AML-193 (cell line): ENCODE measurements at places on chromosomes 1 and 21.

DNA sequence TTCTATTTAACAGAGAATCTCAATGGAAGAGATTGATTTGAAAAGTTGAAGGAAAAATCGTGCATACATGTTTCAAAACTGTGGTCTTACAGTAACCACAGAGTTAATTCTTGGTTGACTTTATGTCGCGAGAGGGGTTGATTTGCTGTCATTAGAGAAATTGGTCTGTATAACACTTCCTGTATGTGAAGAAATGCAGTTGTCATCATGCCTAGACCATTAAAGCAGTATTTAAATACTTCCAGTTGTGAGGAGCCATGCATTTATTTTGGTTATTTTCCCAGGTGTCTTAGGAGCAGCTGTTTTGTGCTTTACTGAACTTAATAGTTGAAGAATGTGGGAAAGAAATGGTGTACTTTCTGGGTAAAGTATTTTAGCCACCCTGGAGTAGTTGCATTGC is 76.2 kb downstream of the NFIA start:
- DNase-seq: no peak

DNA sequence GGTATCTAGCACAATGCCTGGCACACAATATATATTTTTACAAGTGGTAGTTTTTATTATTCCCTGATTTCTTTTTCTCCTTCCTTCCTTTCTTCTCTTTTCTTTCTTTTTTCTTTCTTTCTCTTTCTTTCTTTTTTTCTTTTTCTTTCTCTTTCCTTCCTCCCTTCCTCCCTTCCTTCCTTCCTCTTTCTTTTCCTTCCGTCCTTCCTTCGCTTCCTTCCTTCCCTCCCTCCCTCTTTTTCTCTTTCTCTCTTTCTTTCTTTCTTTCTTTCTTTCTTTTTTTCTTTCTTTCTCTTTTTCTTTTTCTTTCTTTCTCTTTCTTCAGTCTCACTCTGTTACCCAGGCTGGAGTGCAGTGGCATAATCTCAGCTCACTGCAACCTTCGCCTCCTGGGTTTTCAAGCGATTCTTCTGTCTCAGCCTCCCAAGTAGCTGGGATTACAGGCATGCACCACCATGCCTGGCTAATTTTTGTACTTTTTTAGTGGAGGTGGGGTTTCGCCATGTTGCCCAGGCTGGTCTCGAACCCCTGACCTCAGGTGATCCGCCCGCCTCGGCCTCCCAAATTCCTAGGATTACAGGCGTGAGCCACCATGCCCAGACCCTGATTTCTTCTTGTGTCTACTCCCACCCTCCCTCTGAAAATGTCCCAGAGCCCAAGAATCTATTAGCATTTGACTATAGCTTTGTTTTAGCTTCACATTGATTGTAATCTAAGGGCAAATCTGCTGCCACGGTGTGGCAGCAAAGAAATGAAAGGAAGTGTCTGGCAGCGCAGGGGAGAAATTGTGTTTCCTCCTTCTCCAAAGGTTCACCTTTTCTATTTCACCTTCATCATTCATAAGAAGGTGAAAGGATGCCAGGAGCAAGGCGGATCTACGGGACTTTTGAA is 19.9 kb upstream of the ABCB10 start:
- no peak for DNase-seq

DNA sequence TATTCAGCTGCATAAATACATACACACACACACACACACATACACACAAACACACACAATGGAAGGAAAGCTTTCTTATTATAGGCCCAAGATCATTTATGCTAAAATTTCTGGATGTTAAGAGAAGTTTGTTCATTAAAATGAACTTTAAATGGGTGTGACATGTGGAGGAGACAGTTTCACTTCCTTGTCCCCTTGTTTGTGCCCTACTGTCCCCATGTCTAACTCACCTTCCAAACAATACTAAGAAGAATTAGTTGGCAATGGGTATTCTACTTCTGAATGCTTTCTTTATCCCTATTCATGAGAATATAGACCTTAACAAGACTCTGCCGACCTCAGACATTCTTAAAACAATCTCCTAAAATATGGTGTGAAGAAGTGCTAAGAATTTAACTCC is 63.5 kb upstream of the NRIP1 start:
- DNase-seq: no peak

GRCh38 chr1:185786524-185786923 is 52.3 kb downstream of the HMCN1 start:
- DNase-seq: no peak

GRCh38 chr1:177341773-177342172 is 171.0 kb downstream of the BRINP2 start:
- no peak for DNase-seq

- DNase-seq: no peak
These were observed 2.5 kb upstream of the JUN start for GRCh38 chr1:58786184-58786926.

DNA sequence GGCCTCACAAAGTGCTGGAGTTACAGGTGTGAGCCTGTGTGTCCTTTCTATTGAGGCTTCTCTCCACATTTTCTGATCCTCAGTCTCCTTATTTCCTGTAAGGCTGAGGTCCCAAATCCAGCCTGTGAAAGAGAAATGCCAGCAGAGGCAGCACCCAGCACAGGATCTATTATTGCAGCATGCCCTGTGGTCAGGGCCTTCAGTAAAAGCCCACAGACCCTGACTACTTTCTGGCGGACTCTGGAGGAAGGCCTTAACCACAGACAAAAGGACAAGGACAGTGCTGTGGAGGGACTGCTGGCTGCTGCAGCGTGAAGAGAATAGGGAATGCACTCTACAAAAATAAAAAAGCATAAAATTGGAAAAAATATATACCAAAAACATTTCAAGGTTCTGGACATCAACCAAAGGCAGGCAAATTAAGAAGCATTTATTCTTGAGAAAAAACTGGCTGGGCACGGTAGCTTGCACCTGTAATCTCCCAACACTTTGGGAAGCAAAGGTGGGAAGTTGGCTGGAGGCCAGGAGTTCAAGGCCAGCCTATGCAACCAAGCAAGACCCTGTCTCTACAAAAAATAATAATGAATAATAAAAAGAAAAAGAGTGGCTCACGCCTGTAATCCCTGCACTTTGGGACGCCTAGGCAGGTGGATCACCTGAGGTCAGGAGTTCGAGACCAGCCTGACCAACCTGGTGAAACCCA is 9.4 kb upstream of the PGD start:
- DNase-seq: peak; percentile 8

DNA sequence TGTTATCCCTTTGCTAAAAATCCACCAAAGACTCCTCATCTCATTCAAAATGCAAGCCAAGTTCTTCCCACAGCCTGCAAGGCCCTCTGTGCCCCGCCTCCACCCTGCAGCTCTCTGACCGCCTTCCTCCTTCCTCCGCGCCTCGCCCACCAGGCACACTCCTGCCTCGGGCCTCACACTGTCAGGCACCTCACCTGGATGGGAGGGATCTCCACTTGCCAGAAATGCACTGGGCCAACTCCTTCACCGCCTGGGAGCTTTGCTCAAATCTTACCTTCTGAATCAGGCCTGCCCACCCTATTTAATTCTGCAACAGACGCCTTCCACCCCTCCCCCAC is 26.2 kb downstream of the PGBD5 start:
- DNase-seq: no peak

DNA sequence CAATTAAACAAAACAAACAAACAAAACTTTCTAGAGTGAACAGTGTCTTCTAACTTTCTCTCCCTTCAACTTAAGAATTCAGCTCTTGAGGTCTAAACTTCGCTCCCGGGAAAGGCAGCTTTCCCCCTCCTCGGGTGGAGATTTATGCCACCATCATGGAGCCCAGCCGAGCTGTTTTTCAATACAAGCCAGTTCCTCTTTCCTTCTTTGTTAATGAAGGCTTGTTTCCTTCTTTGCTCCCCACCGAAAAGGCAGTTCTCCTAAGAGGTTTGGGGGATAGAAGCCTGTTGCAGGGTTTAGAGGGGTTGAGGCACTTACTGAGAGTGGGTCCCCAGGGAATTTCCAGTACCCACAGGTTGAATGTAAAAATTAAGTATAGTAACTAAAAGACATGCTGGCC is 26.5 kb downstream of the OLIG1 start:
- DNase-seq: no peak

- no peak for DNase-seq
These were observed 11.0 kb upstream of the CTRC start for GRCh38 chr1:15427280-15427666.

GRCh38 chr1:67485046-67485811 is 55.0 kb upstream of the SERBP1 start:
- DNase-seq: no peak

DNA sequence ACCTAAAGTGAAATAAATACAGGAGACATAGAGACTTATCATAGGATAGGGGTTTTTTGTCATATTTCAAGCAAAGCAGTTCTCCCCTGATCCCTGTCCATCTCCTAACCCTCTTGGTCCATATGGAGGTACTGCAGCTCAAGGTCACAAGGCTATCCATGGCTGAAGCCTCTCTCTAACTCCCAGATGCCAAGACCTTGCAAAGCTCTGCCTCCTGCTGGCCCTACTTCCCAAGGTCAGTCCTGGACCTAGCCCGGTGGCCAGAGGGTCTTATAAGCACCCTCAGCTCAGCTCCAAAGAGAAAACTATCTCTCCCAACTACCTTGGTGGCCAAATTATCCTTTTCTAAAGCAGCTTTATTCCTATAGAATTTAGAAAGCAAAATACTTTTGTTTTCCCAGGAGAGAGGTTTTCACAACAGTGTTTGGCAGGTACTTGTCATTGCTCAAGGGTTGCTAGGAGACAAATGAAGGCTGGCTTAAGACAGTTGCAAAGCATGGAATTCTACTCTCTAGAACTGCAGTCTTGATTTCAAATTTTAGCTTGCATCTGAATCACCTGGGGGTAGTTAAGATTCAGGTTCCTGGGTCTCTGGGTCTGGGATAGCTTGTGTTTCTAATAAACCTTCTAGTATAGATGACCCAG is 121.5 kb downstream of the XCL2 start:
- DNase-seq: no peak
